Adrenal gland (tissue), 19 donors: ENCODE measurements at places on chromosomes 16 and 17. TPM values are rescaled to one million over a fixed set of nuclear protein-coding genes. Genes with fewer than 3 reads are reported as not detected.

The KRT31 gene
- not detected for polyA plus RNA-seq

The DBNDD1 gene
- 3.3 TPM for polyA plus RNA-seq

The ETV4 gene
- polyA plus RNA-seq = 1.9 TPM

The NAA38 gene
- polyA plus RNA-seq = 329 TPM

The MEIOC gene
- not detected for polyA plus RNA-seq

The SCNN1G gene
- polyA plus RNA-seq = not detected

The MT1A gene
- polyA plus RNA-seq = 273 TPM

The PRM3 gene
- not detected for polyA plus RNA-seq

The KRT15 gene
- 0.88 TPM for polyA plus RNA-seq

The TP53TG3C gene
- not detected for polyA plus RNA-seq

The LDHD gene
- polyA plus RNA-seq = 18.9 TPM

The CMTM1 gene
- polyA plus RNA-seq = not detected

The GRB7 gene
- polyA plus RNA-seq = 0.17 TPM

The ATP2C2 gene
- polyA plus RNA-seq = 0.40 TPM

The LRRC46 gene
- polyA plus RNA-seq = 1.9 TPM

The TNFRSF13B gene
- 0.48 TPM for polyA plus RNA-seq

The CX3CL1 gene
- 1.9 TPM for polyA plus RNA-seq

The G6PC1 gene
- polyA plus RNA-seq = not detected

The DPEP1 gene
- polyA plus RNA-seq = 0.60 TPM

The CIAO3 gene
- 8.9 TPM for polyA plus RNA-seq

The TEKT5 gene
- not detected for polyA plus RNA-seq

The CFAP97D1 gene
- polyA plus RNA-seq = not detected

The IRF8 gene
- polyA plus RNA-seq = 8.3 TPM

The ATAD5 gene
- 0.32 TPM for polyA plus RNA-seq
